ENCODE measurements at places on chromosomes 1 and 21. TPM values are rescaled to one million over a fixed set of nuclear protein-coding genes. Genes with fewer than 3 reads are reported as not detected.

- no peaks in the 10 kb centered on the region for H3K36me3 ChIP-seq
- DNase-seq, result no peak
- no peaks in the 10 kb centered on the region for H3K27me3 ChIP-seq
These were observed 81.6 kb downstream of the ZP4 start for GRCh38 chr1:237809099-237809498.

- H3K4me3 ChIP-seq, result no peak overlapping the region
- no peak for DNase-seq
- no peak overlapping the region for H3K27ac ChIP-seq
- H3K36me3 ChIP-seq, result no peaks in the 10 kb centered on the region
- no peaks in the 10 kb centered on the region for H3K27me3 ChIP-seq
These were observed 45.1 kb downstream of the SCCPDH start for GRCh38 chr1:246769306-246769705.

GRCh38 chr1:245604979-245605378 lies 450.2 kb downstream of the KIF26B start:
- H3K27me3 ChIP-seq, result no peaks in the 10 kb centered on the region
- H3K4me3 ChIP-seq, result no peak overlapping the region
- no peak overlapping the region for H3K27ac ChIP-seq
- no peak for DNase-seq
- H3K36me3 ChIP-seq, result no peaks in the 10 kb centered on the region

GRCh38 chr1:184494929-184495328 lies 108.1 kb downstream of the C1orf21 start:
- H3K4me1 ChIP-seq, result no peaks in the 10 kb centered on the region
- H3K27me3 ChIP-seq, result no peaks in the 10 kb centered on the region
- no peaks in the 10 kb centered on the region for H3K36me3 ChIP-seq
- no peak overlapping the region for H3K27ac ChIP-seq

GRCh38 chr1:204190212-204191211 lies 5.8 kb downstream of the KISS1 start:
- no peak overlapping the region for H3K4me3 ChIP-seq
- H3K27me3 ChIP-seq, result peaks cover 17% of the 10 kb centered on the region
- H3K27ac ChIP-seq, result no peak overlapping the region
- no peaks in the 10 kb centered on the region for H3K36me3 ChIP-seq
- no peak for DNase-seq

DNA sequence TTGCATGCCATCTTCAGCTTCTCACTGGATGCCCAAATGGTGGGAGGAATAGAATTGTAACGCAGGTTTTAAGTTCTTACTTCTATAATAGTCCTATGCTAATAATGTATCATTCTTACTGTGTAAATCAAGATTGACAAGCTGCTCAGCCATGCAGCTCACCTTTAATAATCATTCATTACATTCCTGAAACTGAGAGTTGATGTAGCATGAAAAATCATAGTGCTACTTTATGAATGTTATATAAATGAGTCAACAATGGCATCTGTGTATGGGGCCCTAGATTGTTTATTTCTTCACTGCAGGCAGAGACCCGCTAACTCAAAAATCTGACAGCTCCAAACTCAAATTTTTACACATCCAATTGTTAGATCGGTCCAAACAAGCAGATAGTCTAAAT lies 34.4 kb downstream of the FH start:
- no peaks in the 10 kb centered on the region for H3K27me3 ChIP-seq
- H3K4me3 ChIP-seq, result no peak overlapping the region
- no peaks in the 10 kb centered on the region for H3K36me3 ChIP-seq
- no peak for DNase-seq
- no peak overlapping the region for H3K27ac ChIP-seq

GRCh38 chr1:162710345-162710744 lies 78.1 kb downstream of the DDR2 start:
- no peak for DNase-seq
- no peak overlapping the region for H3K4me3 ChIP-seq
- no peaks in the 10 kb centered on the region for H3K4me1 ChIP-seq
- H3K27me3 ChIP-seq, result no peaks in the 10 kb centered on the region
- no peaks in the 10 kb centered on the region for H3K36me3 ChIP-seq
- no peak overlapping the region for H3K27ac ChIP-seq

EIF2D gene
- 28.7 TPM for total RNA-seq

MUL1 gene
- total RNA-seq, result 39.4 TPM

RHCE gene
- not detected for total RNA-seq

SLC37A1 gene
- 7.7 TPM for total RNA-seq

BTBD8 gene
- total RNA-seq, result 0.69 TPM

DHRS3 gene
- 113 TPM for total RNA-seq

Measured in Panc1 (cell line).